Left ventricle myocardium inferior (tissue), 1 donor: ENCODE measurements at places on chromosomes 3 and 15. TPM values are rescaled to one million over a fixed set of nuclear protein-coding genes. Genes with fewer than 3 reads are reported as not detected.

The ATP13A4 gene
- 0.52 TPM for total RNA-seq

GRCh38 chr3:146117406-146118285 is 43.3 kb downstream of the PLOD2 start:
- DNase-seq, result no peak

GRCh38 chr3:127805026-127805753 is 17.1 kb downstream of the MGLL start:
- no peak for DNase-seq

GRCh38 chr3:169548194-169548593 is 115.3 kb downstream of the MECOM start:
- no peak for DNase-seq

DNA sequence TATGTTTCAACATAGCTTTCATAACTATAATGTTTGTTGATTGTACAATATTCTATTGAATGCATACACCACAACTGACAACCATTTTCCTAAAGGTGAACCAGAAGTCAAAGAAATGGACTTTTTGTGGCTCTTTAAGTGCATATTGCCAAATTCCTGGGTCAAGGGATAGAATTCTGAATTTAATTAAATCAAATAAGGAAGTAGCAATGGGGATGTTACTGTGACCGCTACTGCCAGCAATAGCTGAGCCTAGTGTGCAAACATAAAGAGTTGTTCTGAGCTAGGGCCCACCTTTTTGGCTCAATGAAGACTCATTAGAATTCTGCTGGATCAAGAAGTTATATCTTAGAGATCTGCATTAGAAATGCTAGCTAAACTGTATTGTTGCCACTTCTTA is 17.3 kb upstream of the KBTBD8 start:
- no peak for DNase-seq

- DNase-seq, result no peak
Observed at GRCh38 chr15:39144613-39145499, 436.0 kb upstream of the THBS1 start.

The HIGD2B gene
- not detected for total RNA-seq

GRCh38 chr3:86991840-86992435 is 989 bp upstream of the VGLL3 start:
- DNase-seq, result no peak

DNA sequence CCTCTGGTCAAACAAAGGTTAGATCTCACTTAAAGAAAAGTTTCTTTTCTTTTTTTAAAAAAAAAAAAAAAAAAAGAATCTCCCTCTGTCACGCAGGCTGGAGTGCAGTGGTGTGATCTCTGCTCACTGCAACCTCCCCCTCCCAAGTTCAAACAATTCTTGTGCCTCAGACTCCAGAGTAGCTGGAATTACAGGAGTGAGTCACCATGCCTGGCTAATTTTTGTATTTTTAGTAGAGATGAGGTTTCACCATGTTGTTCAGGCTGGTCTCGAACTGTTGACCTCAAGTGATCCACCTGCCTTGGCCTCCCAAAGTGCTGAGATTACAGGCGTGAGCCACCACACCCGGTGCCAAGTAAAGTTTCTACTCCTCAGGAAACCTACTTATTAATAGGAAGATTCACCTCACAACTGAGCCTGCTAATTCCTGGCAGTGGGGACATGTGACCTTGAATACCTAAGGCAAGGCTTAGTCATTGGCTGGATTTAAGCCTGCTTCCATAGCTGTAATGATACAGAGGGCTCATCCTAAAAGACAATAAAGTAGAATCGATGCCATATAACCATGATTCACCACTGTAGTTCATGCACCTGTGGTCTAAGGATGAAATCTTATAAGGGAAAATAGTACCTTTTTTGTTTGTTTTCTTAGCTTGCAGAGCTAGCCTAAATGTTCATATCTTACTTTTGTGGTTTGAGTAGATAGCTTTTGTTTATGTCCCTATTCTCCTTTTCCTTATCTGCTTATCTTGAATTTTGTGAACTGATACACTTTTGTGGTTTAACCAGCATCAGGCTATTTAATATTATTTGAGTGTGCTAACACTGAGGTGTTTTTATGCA is 24.8 kb upstream of the RBMS3 start:
- no peak for DNase-seq

- DNase-seq, result no peak
Observed at GRCh38 chr3:157423337-157423736, 13.3 kb upstream of the PTX3 start.

GRCh38 chr3:186668426-186668825 is 2.6 kb downstream of the HRG start:
- DNase-seq, result no peak
